Gastroesophageal sphincter (tissue), 4 donors: ENCODE measurements at places on chromosomes 13 and 19.

DNA sequence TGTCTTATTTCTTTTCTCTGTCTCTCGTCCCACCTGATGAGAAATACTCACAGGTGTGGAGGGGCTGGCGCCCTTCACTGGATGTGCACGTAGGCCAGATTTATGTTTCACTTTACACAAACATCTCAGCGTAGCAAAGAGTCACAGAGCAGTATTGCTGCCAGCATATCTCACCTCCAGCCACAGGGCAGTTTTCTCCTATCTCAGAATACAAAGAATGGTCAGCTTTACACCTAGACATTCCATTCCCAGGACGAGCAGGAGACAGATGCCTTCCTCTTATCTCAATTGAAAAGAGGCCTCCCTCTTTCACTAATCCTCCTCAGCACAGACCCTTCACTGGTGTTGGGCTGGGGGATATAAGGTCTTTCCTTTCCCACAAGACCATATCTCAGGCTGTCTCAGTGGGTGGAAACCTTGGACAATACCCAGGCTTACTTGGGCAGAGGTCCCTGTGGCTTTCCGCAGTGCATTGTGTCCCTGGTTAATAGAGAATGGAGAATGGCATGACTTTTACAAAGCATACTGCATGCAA is 7.2 kb upstream of the ZNF611 start:
- ATAC-seq = no peak

DNA sequence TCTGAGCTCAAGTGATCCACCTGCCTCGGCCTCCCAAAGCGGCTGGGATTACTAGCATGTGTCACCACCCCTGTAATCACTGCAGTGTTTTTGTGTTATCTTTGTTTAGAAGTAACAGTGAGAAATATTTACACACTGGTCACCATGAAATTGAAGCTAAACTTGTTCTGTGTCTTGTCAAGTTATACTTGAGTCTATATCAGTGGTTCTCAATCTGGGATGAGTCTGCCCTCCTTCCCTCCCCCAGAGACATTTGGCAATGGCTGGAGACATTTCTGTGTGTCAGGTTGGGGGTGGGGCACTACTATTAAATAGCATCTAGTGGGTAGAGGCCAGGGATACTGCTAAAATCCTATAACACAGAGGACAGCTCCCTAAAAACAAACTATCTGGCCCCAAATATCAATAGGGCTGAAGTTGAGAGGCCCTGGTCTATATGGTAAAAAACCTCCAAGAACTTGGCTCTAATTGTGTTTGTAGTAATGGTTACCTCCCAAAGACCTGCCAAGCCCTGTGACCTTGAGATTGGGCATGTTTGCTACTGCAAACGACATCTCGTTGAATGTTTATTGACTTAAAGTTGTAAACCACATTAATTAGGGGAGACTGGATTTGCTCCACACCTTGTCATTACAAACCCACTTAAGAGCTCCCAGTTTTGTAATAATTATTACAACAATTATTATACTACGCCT is 6.9 kb downstream of the CTU1 start:
- no peak for ATAC-seq

- no peak for ATAC-seq
These were observed 12.8 kb downstream of the TNFAIP8L1 start for GRCh38 chr19:4652075-4652474.

GRCh38 chr19:8158411-8159074 is 9.2 kb upstream of the FBN3 start:
- peak; percentile 58 for ATAC-seq

DNA sequence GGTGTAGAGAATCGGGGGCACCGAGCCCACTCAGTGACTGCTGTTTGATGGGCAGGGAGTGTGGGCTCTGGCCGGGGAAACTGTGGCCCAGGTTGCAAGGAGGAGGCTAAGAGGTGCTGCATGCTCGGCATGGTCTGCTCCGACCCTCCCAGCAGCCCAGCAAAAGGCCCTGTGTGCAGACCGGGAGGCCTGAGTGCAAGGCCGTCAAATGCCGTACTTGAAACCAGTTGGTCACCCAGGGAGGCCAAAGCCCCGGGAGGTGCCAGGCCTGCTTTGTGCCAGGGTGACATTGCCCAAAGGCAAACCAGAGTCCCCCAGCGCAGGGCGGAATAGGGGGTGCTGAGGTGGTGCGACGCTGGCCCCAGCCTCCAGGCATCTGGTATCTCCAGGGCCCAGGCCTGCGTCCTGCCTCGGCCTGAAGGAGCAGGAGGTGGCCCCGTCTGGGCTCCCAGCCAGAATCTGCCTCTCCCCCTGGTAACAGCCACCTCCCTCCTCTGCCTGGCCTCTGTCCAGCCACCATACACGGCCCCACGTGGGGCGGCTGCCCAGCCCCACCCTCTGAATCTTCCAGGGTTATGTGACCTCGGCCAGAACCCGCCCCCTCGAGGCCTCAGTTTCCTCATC is 4.0 kb downstream of the PIK3R2 start:
- ATAC-seq = peak; percentile 17

DNA sequence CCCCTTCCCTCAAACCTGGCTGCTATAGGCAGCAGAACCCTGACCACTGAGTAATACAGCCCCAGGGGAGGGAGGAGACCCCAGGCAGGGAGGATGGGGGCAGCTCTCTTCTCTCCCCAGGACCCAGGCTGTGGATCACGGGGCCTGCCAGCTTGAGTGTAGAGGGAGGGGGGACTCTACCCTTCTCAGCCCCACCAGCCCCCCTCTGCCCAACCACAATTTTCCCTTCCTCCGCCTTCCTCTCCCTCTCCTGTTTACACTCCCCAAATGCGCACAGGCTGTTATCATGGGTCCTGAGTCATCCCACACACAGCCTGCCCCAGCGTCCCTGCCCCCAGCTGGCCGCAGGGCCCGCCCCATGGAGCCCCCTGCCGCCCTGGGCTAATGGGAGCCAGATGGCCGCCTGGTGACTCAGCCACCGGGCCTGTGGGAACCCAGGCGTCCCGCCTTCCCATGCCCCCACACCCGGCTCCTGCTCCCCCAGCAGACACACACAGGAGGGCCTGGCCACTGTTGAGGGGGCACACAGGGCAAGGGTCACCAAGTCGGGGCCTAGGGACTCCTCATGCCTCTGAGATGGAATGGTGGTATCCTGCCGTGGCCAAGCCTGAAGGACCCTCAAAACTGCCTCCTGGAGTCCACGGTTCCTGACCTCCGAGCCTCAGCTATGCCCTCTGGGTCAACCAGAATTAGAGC is 13.6 kb downstream of the CCDC97 start:
- ATAC-seq = peak; percentile 73

DNA sequence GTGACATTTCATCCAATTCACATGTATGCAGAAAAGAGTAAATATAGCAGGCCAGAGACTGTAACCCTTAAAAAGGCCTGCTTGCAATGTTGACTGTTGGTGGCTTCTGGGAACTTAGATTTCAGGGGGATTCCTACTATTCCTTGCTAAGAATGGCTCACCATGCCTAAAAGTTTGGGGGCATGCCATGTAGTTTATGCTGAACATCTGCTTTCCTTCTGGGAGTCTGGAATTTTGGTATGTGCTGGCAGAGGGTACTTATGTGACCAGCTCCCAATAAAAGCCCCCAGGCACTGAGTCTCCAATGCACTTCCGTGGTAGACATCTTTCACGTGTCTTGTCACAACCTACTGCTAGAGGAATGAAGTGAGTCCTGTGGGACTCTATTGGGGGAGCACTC is 88.4 kb upstream of the PCDH8 start:
- no peak for ATAC-seq

DNA sequence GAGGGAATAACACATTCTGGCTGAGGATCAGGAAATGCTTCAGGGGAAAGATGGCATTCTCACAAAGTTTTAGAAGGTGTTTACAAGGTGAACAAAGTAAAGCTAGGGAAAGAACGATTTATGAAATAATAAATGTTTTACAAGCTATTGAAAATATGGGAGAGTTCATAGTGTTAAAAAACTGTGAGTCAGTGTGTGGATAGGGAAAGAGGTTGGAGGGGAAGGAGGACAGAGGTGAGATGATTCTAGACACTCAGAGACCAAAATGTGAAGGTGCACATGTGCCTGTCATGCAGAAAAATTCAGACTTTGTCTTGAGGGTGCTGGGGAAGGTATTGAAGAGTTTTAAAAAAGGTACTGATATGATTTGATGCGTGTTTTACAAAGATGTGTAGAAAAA is 476.1 kb downstream of the TDRD3 start:
- ATAC-seq = no peak

GRCh38 chr13:98878486-98879126 is 99.3 kb downstream of the DOCK9 start:
- ATAC-seq = no peak
